ENCODE measurements at places on chromosomes 11 and 22.

GRCh38 chr22:31286360-31287255, 5.7 kb downstream of the PIK3IP1 start:
- DNase-seq = no peak

DNA sequence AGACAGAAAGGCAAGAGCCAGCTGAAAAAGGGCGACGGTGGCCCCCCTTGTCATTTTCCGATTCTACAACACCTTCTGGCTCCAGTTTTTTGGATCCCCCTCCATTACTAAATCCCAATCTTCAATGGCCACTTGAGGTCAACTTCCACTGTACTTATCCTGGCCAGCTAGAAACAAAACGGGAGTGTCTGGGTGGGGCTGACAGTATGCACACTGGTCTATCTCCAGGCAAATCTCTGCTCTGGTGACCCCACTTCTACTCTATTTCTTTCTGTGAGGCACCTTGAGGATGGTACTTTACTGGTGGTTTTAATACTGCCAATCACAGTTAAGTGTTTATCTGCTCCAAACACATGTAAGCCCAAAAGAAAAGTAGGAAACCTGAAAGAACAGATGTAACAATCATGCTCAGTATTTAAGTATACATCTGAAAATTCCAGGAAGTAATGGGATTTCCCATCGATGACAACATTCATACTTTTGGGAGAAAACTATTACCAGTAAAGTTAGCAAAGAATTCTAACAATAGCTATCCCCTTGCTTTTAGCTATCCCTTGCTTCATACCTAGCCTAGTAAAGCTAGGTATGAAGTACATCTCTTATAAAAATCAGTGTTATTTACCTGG, 16.0 kb downstream of the CDON start:
- no peak for DNase-seq

DNA sequence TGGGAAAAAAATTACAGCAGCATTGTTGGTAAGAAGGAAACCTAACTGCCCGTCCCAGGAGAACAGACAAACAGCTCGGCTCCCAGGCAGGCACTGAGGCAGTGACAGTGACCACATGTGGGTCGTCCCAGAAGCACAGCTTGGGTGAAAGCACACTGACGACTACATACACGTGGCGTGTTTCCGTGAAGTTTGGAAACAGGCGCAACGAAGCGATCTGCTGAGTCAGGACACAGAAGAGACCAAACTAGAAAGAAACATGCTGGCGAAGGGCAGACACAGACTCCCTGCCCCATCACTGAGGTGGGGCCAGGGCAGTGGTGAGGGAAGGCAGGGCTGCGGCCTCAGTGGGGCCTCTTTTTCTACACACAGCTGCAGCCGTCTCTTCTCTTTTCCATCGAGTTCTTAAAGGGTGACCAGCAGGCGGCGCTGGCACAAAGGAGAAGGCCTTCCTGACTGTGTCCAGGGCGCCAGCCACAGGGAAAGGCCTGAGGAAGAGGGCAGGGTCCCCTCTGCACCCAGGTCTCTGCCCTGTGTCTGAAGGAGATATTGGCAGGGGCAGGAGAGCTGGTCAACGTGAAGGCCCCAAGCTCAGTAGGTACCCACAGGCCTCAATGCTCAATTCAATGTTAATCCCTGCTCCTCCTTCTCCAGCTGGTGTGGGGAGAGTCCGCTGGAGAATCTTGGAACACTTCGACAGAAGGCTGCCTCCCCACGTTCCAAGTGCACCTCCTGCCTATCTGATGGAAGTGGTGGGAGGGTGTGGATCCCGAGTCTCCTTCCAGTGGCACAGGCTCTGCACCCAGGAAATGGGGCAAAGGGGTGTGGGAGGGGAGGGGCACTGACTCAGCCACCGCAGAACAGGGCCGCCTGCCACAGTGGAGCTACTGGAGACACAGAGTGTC, 19.9 kb downstream of the CARS1 start:
- DNase-seq = peak; percentile 83

GRCh38 chr11:20668844-20669819, at the start of gene NELL1:
TSS of gene NELL1 (plus strand) at chr11:20669586.
- no peak for DNase-seq

GRCh38 chr22:23457380-23457985, 122.6 kb downstream of the IGLL1 start:
- DNase-seq = no peak

GRCh38 chr11:133163463-133164419, 368.6 kb downstream of the OPCML start:
- DNase-seq = peak; percentile 47

GRCh38 chr11:16013649-16014275, 342.6 kb downstream of the SOX6 start:
- peak; percentile 38 for DNase-seq

DNA sequence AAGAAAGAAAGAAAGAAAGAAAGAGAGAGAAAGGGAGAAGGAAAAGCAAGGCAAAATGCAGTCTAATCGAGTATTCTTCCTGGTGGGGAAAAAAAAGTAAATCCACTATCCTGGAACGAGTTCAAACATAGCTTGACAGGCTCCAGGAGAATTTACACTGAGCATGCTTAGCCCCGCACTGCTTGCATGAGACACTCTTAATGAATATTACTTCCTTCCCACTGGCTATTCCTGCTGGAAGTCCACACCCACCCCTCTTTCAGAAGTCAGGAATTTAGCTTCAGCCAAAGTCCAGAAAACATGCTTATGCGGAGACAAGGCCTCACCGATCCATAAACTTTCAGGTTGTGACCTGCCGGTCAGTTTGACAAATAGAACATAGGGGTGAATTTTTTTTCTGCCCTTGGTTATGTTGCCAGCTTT, 251.8 kb upstream of the BLID start:
- DNase-seq = peak; percentile 91

DNA sequence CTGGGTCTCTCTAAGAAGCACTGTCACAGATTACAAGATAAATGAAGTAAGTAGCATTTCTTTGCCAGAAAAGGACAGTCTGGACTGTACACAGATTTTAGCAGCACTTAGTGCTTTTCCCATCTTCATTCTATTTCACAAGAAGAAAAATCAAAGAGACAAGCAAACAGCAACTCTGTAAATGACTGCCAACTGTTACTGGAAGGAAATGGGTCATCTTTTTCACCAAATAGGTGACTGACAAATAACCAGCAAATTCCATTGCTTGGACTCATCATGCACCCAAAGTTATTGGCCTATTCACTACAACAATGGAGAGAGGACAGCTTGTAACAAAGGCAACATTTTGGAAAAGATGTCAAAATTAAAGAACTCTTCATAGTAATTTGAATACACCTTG, 28.9 kb upstream of the CARD18 start:
- no peak for DNase-seq

GRCh38 chr11:118311518-118311917, 7.0 kb downstream of the CD3E start:
- no peak for DNase-seq

GRCh38 chr11:62127426-62127825, 3.6 kb downstream of the INCENP start:
- no peak for DNase-seq

- DNase-seq = no peak
Observed at GRCh38 chr11:2129699-2130366, 9.4 kb downstream of the IGF2 start.

GRCh38 chr11:44575288-44575672, 9.8 kb downstream of the CD82 start:
- DNase-seq = no peak

GRCh38 chr11:93017821-93018690, 48.6 kb downstream of the MTNR1B start:
- DNase-seq = no peak

DNA sequence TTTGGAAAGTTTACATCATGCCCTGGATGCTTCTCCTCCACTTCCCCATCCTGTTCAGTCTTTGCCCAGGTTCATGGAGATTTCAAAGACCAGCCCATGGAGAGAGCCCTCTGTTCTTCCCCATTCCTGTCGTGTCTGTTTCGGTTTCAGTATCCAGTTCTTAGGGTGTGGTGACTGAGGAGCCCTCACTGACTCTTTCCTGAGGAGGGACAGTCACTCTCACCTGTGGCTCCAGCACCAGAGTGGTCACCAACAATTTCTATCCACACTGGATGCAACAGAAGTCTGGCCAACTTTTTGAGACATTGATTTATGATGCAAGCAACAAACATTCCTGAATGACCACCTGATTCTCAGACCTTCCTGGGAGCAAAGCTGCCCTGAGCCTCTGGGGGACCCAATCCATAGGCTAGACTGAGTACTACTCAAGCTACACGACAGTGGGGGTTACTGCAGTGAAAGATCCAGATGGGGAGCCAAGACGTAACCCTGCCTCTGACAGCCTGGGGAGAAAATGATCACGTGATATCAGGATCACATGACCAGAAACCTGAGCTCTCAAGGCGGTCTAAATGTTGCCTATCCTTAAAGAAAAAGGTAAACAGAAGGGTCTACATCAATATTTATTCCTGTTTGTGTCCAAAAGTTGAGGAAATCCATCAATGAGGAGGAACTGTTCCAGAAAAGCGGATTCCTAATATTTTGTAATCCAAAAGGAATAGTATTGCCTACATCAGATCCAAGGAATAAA, 76.2 kb upstream of the VPREB1 start:
- peak; percentile 10 for DNase-seq

DNA sequence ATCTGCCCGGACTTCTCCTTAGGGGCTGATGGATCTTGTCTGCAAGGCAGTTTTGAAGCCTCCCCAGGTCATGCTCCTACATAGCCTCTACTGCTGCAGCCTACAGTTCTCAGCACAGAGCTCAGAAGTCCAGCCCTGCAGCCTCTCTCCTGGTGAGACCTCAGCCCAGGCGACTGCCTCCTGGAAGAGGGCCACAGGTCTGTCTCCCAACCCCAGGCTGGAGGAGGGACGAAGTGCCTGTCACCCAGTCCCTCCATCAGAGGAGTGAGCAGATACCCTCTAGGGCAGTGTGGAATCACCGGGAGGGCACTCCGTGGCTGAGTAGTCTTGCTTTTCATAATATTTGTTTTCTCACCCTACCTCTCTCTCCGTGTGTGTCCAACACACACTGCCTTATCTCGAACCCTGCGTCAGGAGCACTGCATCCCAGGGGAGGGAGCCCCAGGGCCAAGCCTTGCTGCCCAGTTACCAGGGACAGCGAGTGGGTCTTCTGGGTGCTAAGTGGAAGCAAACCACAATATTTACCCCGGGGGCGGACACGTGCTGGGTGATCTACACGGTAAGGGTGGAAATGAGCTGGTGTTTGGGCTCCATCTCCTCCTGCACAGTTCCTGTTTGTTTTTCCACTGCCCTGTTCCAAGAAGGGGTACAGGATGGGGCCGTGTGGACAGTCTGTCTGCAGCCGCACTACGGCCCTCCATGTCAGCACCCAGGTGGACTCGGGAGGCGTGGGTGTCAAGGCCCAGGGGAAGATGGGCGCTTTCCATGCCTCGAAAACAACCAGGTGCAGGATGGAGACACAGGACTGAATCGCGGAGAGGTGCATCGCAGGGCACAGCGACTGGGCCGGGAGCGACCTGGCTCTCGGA, 133.7 kb upstream of the HSD17B12 start:
- no peak for DNase-seq

DNA sequence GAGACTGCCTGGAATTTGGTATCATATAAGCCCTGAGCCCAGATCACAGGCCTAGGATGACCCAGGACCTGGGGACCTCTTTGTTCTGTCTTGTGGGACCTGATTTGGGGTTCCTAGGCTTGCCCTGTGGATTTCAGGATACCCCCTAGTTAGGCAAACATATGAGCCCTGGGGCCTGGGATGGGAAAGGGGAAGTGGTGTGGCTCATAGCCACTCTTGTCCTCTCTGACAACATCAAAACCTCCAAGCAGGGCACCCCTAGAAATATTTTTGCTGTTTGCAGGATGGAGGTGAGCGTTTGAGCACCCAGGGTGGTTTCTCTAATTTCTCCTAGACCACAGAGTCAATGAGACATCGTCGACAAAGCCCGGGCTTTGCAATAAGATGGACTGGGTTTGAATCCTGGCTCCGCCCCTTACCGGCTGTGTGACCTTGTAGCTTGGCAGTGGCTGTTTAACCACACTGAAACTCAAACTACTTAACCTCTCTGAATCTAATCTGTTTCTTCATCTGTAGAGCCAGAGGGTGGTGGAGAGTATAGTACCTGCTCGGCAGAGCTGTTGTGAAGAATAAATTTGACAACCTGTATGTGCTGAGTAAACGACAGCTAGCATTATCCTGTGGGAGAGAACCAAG, 5.3 kb upstream of the LRRC10B start:
- DNase-seq = no peak

Measured in muscle of back (tissue), 13 donors.